ENCODE measurements at places on chromosomes 13 and 19.
A peak's percentile ranks its signal among the peaks of the same experiment; 100 is the strongest.

DNA sequence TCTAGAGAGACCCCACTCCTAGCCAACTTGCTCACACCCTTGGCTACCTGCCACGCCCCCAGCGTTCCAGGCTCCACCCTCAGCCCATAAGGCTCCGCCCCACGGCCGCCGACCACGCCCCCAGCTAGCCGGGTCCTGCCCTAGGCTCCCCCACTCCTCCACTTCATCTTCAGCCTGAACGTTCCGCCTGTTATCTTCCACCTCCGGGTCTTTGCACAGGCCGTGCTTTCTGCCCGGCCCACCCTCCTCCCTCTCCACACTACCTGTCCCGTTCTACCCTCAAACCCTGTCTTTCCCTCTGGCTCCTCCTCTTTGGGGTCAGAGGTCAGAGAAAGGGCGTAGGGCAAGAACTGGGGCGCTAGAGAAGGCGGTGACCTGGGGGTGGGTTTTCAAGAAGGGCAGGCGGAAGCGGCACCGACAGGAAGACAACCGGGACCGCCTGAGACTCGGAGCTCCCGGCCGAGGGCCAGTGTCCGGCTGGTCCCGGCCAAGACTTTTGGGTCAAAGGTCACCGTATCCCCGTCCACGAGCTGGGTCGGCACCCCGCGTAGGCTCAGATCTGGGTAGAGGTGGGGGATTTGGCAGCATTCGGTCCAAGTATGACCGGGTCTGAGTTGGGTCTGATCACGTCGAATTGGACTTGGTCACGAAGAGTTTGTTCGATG lies 2.2 kb downstream of the PDE4C start:
- DNase-seq: no peak

- no peak for DNase-seq
These were observed 3.0 kb upstream of the RAB20 start for GRCh38 chr13:110564472-110564985.

GRCh38 chr19:56372281-56372680 lies 21.1 kb downstream of the ZNF582 start:
- no peak for DNase-seq

DNA sequence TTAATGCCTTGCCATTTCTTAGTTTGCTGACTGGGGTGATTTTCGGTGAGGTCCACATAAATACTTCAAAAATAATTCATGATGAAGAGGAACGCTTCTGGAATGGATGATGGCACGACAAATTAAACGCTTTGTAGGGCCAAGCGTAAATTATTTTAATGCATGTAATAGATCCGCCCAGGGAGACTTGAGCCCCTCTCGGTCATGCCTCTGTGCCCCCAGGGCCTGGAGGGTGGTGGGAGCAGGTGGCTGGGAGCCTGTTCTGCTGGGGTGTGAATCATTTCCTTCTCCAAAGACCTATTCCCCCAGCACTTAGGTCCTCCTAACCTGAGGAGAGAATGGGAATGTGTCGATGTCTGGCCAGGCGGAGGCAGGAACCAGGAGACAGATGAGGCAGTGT lies 350.6 kb downstream of the ZNF536 start:
- no peak for DNase-seq

DNA sequence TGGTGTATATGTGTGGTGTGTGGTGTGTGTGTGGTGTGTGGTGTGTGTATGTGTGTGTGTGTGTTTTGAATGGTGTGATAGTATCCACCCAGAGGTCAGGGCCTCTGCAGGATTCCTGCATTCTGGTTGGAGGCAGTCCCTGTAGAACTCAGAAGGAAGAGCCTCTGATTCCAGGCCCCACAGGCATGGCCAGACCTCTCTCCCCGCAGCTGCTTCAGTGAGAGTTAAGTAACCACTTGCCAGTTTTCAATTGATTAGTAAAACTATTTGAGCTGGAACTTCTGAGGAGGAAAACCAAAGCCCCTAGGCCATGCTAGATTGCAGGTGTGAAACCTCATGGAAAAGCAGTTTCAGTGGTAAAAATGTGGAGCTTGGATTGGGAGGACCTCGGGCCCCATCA lies 2.1 kb downstream of the ATP12A start:
- no peak for DNase-seq

DNA sequence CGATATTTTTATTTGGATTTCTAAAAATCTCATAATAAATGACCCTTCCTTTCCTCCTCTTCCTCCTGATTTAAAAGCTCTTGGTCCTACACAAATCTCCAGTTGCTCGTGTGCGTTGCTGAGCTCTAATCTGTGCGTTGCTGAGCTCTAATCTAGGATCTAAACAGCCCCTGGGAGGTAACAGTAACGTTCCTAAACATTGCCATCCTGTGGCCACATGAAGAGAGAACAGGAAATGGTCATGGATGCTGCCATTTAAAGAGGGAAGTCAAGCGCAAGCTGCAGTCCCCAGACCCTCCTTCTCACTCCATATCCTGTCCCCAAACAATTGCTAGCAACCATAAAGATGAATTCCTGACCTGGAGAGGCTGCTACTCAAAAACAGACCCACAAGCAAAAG lies 170.8 kb downstream of the NUFIP1 start:
- no peak for DNase-seq

DNA sequence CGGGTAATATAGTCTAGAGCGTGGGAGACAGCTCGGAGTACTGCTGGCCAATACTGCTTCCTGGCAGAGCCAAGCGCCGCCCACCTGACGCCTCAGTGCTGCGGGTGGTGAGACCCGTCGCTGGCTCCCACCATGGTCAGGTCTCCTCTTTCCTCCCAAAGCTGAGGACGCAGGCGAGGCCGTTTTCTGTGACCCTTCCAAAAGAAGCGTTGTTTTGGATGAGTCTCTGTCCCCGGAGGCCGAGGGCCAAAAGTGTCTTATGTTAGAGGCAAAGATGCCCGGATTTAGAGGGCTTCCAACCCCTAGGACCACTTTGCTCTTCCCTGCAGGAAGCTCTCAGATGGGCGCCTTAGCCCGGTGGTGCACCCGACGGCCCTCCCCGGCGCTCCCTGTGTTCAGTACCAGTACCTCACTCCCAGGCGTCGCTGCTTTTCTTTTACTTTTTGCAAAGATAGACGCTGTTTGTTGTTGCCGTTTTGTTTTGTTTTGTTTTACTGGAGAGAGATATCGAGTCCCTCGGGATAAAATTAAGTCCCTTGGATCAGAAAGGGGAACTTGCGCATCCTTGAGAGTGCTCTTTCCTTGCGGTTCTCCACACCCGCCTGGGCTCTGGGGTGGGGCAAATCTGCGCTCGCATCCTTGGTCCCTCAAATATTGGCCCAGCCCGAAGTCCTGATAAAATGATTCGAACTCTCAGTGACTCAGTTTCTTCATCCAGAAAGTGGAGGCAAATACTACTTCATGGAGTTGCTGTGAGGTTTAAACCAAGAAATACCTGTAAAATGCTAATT lies 7.0 kb downstream of the PDX1 start:
- DNase-seq: no peak

- DNase-seq: no peak
These were observed 366.4 kb downstream of the KLF12 start for GRCh38 chr13:73767747-73768315.

DNA sequence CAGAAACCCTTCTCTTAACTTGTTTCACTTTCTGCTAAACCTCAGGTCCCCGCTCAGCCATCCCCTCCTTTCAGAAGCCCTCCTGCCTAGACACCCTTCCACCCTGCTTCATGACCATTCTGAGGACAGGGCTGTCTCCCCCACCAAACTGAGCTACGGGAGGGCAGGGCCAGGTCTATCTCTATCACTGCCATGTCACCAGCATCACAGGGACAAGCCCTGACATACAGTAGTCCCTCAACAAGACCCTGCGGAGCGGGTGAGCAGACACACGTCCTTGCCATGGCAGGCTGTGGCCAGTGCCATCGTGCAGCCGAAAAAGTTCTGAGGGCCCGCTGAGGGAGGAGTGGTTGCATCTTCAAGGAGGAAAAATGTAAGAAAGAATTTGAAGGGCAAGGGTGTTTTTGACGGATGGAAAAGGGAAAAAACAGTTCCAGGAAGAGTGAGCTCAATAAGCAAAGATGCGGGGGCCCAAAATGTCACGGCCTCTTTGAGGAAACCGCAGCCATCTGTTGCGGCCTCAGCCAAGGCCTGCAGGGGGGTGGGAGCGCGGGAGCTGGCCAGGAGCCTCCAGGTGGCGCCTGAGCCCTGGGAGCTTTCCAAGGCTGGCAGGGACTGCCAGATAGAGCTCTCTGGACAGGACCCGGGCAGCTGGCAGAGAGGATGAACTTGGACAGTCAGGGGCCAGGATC lies 8.1 kb downstream of the PTGIR start:
- no peak for DNase-seq

DNA sequence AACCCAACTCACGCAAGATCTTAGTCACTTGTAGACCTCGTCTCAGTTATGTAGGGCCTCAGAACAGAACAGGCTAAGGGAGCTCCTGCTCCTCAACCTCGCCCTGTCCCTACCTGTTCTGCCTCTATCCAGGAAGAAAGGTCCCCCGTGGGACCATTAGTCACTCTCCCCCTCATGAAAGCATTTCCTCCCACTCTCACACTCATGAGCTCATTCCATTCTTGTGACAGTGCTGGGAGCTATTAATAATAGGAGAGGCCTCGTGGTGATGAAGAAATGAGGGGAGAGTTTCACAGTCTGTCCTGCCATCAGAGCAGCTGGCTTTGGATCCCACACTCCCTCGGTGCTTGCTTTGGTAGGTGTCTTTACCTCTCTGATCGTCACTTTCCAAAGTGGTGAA lies 10.2 kb downstream of the PPP2R1A start:
- no peak for DNase-seq

- no peak for DNase-seq
These were observed 126.7 kb downstream of the MAB21L1 start for GRCh38 chr13:35349673-35350278.

- DNase-seq: no peak
These were observed 9.9 kb downstream of the LYPD3 start for GRCh38 chr19:43455321-43456113.

DNA sequence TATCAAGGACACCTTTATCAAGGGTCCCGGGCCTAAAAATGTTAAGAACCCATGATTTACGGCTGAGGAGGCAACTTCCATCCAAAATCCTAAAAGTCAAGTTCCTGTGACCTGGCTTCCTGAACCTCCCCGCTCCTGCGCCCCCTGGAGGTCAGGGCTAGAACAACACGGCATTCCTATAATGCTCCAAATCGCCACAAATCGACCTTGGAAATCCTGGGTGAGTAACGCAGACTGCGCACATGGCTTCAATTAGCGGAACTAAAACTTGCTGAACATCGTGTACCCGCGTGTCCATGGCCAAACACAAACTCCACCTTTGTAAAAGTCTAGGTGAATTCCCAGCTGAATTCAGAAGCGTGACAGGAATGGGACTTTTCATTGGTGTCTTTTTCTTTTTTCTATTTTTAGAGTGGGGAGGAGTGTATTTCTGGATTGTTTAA lies 4.3 kb upstream of the C5AR1 start:
- peak; percentile 29 for DNase-seq

DNA sequence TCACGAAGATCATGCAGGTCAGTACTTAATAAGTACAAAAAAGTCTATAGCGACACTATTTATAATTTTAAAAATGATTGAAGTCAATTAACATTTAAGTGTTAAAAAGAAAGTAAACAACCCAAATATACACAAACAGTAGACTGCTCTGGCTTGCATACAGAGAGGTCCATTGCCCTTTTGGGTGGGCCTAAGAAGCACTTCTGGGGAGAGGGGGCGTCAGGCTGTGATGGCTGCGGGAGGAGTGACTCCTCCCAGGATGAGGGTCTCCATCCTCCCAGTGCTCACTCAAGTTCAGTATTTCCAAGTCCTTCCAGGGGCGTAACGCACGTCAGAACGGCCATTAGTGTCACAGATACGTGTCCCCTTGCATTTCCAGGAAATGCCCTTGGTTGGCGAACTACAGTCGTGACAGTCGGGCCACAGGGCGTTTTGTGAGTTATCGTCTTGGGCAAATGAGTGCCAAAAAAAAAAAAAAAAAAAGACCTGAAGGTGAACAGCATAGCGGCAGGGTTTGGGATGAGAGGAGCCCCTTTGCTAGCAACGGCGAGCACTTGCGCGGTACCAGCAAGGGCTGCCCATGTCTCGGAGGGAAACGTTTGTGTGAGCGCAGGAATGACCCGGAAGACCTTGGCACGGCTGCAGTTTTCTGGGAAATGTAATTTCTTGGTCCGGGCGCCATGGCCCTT lies at the start of gene SCGB2B2:
SCGB2B2 (minus strand) TSS at position 463 of the 689 bp plus-strand sequence. CDS start 82,596 bp downstream, outside the sequence.
- DNase-seq: no peak

DNA sequence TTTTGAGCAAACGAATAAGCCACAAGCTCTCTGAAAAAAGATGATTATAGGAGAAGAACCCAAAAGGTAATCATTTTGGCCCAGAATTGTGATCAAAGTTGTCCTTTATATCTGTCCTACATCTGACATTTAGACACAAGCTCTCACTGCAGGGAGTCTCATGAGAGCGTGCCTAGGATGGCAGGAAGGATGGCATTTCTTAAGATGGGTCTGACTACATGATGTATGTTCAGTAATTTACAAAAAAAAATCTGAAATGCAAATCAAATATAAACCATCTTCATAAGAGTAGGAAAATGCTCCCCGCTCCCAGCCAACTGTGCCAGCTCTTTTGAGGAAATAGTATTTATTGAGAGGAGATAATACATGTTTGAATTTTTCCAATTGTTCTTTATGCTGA lies 81.0 kb upstream of the MBNL2 start:
- no peak for DNase-seq

GRCh38 chr13:24506698-24507335 lies 5.8 kb downstream of the PARP4 start:
- DNase-seq: no peak

DNA sequence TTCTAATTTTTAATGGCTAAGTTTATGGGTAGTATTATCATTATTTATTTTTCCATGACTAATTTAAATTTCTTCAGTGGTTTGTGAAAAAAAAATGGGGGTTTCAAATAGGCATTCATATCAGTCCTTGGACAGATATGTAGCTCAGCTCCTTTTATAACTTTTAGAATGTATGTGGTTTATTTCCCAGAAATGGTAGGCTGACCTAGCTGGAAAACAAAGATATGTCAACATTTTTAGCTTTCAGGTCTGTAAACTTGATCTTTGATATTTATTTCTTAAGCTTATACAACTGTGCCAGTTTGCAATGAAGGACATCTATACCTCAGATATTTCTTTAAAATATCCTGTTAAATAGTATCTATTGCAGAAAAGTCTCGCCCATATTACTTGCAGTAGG lies 1815.5 kb downstream of the SLITRK5 start:
- no peak for DNase-seq

- DNase-seq: peak; percentile 45
These were observed 3.1 kb downstream of the KISS1R start for GRCh38 chr19:920051-920864.
